ENCODE measurements at places on chromosomes 16 and 17.

- DNase-seq = no peak
Observed at GRCh38 chr17:46910179-46910927, 12.6 kb upstream of the GOSR2 start.

- no peak for DNase-seq
Observed at GRCh38 chr16:79595231-79595641, 5.3 kb downstream of the MAF start.

GRCh38 chr17:70370816-70371215 lies 201.5 kb downstream of the KCNJ2 start:
- no peak for DNase-seq

GRCh38 chr16:64586781-64587180 lies 535.1 kb downstream of the CDH11 start:
- DNase-seq = no peak

GRCh38 chr17:19800571-19800970 lies 52.5 kb upstream of the ALDH3A1 start:
- no peak for DNase-seq

DNA sequence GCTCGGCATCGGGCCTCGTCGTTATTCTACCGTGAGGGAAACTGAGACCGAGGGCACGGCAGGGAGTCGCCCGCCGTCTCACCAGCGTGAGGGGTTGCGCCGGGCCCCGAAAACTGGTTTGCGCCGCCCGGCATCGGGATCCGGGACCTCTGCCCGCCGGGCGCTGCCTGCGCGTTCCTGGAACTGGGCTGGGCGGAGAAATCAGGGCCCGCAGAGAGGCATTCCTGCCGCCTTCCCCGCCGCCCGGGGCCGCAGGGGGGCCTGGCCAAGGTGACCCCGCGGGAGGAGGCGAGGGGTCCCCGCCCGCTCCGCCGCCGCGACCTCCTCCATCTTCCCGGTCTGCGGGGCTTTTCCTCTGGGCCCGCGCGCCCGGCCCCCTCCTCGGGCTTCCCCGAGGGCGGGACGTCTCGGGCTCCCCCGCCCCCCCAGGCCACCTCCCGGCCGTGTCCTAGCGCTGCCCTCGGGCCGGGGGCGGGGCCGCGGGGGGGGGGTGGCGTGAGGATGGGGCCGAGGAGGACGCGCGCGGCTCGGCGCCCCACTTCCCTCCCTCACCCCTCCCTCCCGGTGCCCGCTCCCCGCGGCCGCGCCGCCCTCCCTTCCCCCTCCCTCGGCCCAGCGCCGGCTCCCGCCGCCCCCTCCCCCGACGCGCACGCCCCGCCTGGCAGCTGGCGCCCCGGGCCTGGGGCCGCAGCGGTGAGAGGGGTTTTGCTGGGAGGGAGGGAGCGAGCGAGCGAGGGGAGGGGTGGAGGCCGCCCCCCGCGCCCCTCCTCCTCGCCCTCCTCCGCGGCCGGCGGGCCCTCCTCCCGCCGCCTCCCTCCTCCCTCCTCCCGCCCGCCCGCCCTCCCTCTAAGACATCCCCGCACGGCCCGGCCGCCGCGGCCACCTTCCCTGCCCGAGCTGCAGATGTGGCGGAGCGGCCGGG lies at the start of gene GLIS2:
Gene GLIS2 (plus strand): TSS at position 882 of the 922 bp plus-strand sequence. CDS start 16,214 bp downstream, outside the sequence.
- DNase-seq = peak; percentile 23

- no peak for DNase-seq
Observed at GRCh38 chr17:63494300-63494928, 17.6 kb downstream of the ACE start.

DNA sequence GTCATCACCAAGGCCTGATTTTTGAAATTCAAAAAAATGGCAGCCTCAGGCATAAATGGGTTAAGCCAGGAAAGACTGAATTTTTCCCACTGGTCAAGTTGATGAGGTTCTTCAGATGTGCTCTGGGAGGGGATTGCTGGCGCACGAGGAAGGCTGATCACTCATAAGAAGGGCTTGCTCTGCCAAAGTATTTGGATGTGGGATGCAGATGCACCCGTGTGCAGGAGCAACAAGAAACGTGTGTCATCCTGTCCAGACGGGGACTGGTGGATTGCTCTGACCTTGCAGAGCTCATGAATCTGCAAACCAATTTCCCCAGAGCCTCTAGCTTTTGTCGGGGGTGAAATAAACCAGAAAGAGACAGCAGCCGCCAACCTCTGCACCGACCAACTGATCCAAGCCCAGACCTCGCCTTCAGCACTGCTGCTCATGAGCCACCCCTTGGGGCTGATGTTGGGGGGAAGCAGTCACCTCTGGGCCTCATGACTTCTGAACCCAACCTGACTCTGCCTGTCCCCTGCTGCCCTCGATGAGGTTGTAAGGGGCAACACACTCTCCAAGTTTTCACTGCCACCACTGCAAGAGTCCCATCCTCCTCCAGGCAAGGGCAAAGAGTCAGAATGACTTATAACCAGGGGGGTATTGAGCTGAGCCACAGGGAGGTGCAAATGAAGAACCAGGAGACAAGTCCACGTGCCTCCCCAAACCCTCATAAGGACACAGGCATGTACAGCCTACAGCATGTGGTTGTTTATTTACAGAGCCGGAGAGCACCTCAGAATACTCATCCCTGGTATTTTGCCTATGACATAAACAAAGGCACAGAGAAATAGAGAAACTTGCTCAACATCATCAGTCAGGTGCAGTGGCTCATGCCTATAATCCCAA lies 452.0 kb downstream of the SOX9 start:
- no peak for DNase-seq

DNA sequence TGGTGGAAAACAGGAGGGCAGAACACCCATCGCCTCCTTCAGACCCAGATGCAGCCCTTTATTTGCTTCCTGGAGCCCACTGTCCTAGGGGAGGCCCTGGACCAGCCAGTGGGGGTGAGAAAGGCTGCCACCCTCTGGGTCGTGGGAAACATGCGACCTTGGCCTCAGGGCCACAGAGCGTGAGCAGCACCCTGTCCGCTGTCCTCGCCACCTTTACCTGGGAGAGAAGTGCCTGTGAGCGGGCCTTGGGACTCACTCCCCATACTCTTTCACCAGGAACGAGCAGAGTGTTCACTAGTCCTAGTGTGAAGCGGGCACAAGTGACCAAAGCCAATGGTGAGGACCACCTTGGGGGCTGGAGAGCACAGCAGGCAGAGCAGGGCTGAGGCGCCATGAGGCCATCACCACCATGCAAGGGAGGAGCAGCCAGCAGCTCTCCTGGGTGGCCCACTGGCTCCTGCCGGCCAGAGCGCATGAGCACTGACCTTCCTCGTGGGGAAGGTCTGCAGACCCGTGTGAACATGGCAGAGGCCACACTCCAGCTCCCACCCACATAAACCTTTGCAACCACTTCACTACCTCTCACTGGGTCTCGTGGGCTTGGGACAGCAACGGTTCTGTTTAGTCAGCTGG lies 8.5 kb downstream of the SMCR8 start:
- no peak for DNase-seq

DNA sequence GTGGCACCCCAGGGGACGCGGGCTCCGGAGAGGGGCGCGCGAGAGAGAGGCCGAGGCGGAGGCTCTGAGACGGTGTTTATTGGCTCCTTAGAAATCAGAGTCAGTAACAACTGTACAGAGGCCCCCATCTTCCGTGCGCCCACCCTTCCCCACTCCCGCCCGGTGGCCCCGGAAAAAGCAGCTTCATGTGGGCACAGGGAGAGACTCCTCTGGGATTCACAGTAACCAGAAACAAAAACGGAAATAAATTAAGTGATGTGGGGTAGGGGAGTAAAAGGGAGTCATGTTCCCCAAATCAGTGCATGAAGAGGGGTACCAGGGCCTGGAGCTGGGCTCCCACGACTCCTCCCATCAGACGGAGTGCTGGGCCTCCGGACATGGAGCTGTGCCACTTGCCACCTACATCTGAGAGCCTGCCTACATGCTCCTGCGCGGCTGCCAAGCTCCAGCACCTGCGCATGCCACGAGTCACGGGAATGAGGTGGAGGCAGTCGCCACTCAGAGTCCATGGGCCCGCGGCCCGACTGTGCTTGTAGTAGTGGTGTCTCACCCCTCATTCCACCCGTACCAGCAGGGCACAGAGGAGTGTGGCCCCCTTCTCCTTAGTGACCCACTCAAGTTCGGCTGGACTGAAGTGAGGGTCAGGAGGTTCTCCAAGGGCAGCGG lies 543 bp upstream of the GPS2 start:
- no peak for DNase-seq

GRCh38 chr17:56724664-56725063 lies 109.1 kb downstream of the C17orf67 start:
- DNase-seq = no peak

- DNase-seq = peak; percentile 17
Observed at GRCh38 chr17:7132511-7133094, 18.0 kb upstream of the ASGR2 start.

GRCh38 chr17:81242421-81243332 lies 3.6 kb downstream of the NDUFAF8 start:
- no peak for DNase-seq

DNA sequence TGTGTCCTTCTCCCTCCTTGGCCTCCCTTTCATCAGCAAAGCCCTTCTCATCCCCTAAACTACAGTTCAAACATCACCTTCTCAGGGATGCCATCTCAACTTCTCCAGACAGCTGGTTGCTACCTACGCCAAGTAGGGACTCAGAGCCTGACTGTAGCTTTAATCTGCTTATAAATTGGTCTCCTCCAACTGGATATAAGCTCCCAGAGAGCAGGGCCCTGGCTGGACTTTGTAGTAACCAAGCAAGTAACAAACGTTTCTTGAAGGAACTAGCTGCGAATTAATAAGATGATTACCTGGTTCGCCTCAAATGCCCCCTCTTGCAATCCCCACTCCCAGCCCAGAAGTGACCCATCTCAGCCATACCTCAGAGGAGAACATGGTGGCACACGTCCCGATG lies 17.5 kb upstream of the KLHL11 start:
- DNase-seq = no peak

DNA sequence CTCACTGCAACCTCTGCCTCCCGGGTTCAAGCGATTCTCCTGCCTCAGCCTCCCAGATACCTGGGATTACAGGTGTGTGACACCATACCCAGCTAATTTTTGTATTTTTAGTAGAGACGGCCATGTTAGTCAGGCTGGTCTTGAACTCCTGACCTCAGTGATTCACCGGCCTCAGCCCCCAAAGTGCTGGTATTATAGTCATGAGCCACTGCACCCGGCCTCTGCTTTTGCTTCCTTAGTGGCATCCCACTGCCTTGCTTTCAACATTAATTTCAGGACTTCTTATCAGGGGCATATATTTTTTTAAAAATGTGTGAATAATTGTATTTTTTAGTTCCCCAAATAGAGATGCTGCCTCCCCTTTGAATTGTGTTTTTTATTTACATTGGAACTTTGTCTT lies 98.8 kb downstream of the SYCE1L start:
- no peak for DNase-seq

GRCh38 chr17:72556944-72557826 lies 436.4 kb downstream of the SOX9 start:
- DNase-seq = peak; percentile 7

DNA sequence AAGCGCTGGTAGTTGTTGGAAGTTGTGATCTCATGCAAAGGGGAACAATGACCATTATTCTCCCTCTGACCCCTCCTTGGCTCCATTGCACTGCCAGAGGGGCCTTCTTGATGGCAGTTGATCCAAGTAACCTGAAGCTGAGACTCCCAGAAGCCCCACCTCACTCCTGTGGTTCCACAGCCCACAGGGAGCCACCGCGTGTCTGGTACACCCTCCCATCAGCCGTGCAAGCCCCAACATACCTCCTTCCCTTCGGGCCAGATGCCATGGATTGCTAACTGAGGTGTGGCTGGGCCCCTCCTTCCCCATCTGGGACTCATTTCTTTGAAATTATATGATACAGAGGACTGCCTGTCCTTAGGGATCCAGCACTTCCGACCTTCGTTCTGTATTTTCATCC lies 17.8 kb downstream of the SAP30BP start:
- DNase-seq = no peak

DNA sequence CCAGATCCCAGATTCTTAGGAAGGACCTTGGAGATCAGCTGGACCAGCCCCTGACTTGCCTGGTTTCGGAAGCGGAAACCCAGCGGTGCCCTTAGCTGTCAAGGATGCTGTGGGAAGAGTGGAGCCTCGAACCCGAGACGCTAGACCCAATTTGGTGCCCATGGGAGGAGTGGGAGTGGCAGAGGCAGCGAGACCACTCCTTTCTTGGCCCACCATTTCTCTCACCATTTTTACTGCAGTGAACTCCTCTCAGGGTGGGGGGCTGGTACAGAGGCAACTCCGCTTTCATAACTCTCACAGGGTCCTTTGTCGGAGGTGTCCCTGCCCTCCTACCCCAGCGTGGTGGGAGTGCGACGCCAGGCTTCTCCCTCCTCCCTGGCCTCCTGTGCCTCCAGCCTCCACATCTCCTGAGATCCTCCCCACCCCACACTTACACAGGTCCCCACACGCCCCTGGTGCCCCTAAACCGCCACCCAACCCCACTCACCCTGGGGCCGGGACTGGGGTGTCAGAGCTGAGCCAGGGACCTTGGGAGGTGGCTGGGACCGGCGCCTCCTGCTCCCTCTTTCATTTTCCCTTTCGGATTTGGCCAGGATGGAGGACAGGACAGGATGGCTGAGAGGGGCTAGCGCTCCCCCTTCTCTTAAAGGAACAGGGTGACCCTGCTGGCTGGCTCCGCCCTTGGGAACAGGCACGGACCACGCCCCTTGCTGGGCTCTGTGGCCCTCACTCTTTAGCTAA lies at the start of gene GJD3:
Gene GJD3 (minus strand): TSS at position 617 of the 741 bp plus-strand sequence. CDS start 922 bp downstream, outside the sequence.
- no peak for DNase-seq

DNA sequence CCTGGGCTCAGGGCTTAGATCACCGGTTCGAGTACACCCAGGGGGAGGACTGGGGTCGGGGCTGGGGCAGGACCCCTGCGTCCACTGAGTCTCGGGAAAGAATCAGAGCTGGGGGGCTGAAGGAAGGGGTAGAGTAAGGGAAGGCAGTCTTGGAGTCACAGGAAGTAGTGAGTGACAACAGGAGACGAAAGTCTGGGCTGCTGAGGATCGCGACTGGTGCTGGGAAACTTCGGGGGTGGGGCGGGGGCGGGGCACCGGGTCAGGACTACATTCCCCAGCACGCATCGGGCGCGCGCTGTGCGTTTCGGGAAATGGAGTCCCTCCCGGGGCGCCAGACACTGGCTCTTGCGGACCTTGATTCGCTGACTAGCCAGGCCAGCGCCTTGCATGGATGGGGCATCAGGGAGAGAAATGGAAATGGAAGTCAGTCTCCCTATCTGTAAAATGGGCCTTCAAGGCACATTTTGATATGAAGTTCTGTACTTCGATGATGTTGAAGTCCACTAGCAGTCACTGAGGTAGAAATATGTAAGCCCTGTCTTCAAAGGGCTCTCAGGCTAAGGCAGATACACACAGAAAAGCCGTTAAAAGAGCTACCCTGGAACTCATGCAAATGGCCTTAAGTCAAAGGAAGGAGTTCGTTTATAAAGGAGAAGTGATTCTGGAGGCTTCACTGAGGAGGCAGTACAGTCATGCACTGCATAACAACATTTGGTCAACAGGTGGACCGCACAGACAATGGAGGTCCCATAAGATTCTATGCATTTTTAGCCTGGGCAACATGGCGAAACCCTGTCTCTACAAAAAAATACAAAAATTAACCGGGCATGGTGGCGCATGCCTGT lies 697 bp downstream of the CTF1 start:
- peak; percentile 64 for DNase-seq

DNA sequence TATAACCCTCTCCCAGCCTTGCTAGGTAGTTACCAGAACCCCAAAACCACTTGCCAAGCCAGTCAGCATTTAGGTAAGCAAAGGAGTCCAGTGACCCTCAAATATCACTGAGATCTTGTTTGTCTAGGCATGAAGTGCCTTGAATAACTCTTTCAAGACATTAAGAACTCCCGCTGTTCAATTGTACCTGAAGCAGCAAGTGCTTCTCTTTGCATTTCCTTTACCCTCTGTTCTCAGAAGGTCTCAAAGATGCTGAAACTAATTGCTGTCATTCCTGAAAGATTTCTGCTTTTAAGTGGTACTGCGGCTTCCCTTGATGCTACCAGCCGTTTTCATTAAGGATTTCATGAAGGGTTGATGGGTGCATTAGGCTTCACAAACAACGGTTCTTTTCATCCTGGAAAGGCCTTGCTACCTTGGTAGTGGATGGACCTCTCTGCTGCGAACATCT lies 142.7 kb downstream of the PITPNC1 start:
- no peak for DNase-seq

Data from effector memory CD4-positive, alpha-beta T cell (primary cell).